NCI-H1694 treated with DMSO at 0.1 percent for 48 hours (cell line): ENCODE measurements at places on chromosomes 16 and 17.

DNA sequence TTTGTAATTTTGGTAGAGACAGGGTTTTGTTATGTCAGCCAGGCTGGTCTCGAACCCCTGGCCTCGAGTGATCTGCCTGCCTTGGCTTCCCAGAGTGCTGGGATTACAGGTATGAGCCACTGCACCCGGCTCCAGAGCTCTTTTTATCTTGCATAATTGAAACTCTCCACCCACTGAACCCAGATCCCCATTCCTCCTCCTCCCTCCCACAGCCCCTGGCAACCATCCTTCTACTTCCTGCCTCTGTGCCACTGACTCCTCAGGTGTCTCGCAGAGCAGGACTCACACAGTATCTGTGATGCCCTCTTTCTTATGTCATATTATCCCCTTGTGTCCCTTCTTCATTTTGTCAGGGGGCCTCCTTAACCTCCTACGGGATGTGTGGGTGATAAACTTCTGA lies 340.7 kb downstream of the SLC39A11 start:
- DNase-seq: no peak

GRCh38 chr16:17412221-17412620 lies 58.5 kb downstream of the XYLT1 start:
- no peak for DNase-seq

- no peak for DNase-seq
Measured at GRCh38 chr16:31186930-31187807, 7.2 kb downstream of the FUS start.

DNA sequence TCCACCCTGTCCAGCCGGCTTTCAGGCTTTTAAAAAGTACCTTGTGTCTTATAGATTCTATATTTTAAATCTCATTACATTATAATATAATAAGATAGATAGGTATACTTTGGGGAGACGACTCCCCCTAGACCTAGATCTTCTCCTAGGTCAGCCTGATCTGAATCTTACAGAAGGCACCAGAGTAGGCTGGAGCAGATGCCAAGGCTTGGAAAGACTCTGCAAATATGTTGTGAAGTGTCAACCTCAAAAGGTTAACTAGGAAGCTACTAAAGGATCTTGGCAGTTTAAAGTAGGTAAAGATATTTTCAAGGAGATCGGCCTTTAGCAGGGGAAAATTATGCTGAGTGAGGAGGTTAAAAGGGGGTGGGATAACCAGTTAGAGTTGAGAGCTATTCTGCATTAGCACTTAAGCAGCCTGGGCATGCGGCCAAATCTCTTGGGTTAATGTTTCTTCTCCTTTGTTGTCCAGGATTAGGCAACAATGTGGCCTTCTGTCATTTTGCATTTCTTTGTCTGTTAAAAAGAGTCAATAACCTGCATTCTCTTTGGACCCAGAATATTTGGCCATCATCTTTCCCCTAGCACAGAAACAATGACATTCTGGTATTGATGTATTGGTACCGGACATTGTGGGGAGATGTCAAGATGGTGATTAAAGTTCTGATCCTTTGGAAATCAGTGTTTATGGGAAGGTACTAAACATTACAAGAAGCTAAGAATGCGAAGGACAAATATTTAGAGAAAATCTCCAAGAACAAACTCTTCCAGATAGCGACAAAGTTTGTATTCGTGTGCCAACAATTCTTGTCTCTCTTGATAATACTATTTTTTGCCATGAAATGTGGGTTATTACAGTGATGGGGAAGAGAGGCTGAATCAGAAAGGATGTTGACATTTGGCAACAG lies 51.2 kb upstream of the DHX40 start:
- peak; percentile 48 for DNase-seq

GRCh38 chr17:50893183-50893993 lies 27.2 kb upstream of the TOB1 start:
- no peak for DNase-seq

- no peak for DNase-seq
Measured at GRCh38 chr17:64499805-64500486, 3.1 kb upstream of the POLG2 start.

DNA sequence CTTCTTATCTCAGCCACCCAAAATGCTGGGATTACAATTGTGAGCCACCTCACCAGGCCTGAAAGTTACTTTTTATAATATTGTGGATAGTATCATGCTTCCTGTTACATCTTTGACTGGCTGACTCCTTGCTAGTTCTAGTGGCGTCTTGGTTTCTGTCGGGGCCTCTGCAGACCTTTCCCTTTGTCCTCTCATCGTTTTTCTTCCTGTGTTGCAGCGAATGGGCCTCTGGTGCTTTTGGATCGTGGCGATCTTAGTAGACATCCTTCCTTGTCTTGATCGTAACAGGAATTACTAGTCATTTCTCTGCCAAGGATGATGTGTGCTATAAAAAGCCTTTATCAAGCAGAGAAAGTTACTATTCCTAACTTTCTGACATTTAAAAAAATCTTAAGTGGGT lies 20.8 kb downstream of the ASPSCR1 start:
- no peak for DNase-seq

- DNase-seq: no peak
Measured at GRCh38 chr17:81184555-81184954, 18.5 kb upstream of the AATK start.

GRCh38 chr16:4200000-4200780 lies 41.7 kb downstream of the SRL start:
- DNase-seq: peak; percentile 22

- peak; percentile 66 for DNase-seq
Measured at GRCh38 chr17:36544307-36545076, at the start of gene GGNBP2. GGNBP2 (plus strand) TSS chr17:36544919; CDS start chr17:36545725, 806 bp downstream.
